ENCODE measurements at places on chromosomes 5 and 9. TPM values are rescaled to one million over a fixed set of nuclear protein-coding genes. Genes with fewer than 3 reads are reported as not detected.
A peak's percentile ranks its signal among the peaks of the same experiment; 100 is the strongest.

ENHO gene
- not detected for total RNA-seq

GRXCR2 gene
- total RNA-seq = not detected

IRGM gene
- total RNA-seq = not detected

LCN1 gene
- not detected for total RNA-seq

ZBED3 gene
- 7.7 TPM for total RNA-seq

NCBP1 gene
- 20.0 TPM for total RNA-seq

DNA sequence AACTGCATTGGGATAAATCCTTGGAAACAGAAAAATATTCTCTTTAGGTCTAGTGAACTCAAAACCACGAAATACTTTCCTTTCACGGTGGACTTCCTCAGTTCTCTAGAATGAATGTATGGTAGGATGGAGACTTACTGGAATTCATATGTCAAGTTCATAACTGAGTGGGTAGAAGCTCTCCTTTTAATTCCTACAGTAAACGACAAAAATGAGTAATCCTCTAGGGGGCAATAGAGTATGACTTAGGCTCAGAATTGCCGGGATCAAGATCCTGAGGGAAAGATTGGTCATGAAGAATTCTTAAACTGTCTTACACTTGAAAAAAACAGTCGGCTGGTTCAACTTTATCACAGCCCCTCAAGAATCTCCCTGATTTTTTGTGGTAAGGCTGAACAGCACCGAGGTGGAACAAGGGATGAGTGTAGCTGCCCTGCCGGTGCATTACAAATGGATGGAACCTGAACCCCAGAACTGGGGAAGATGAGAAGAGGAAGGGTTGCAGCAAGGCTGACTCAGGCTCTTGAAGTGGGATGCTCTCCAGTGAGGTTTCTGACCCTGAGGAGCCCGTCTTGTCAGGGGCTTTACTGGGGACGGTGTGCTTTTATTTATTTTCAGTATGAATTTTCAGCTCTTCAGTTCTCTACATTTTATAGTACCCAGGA, 14.0 kb upstream of the LOX start:
- no peak for DNase-seq

- peak; percentile 36 for DNase-seq
These were observed 6.6 kb downstream of the TJP2 start for GRCh38 chr9:69180670-69181069.

- DNase-seq = no peak
These were observed 194.5 kb downstream of the TRIO start for GRCh38 chr5:14337593-14337992.

GRCh38 chr9:3716415-3716814, 190.6 kb upstream of the RFX3 start:
- no peak for DNase-seq

DNA sequence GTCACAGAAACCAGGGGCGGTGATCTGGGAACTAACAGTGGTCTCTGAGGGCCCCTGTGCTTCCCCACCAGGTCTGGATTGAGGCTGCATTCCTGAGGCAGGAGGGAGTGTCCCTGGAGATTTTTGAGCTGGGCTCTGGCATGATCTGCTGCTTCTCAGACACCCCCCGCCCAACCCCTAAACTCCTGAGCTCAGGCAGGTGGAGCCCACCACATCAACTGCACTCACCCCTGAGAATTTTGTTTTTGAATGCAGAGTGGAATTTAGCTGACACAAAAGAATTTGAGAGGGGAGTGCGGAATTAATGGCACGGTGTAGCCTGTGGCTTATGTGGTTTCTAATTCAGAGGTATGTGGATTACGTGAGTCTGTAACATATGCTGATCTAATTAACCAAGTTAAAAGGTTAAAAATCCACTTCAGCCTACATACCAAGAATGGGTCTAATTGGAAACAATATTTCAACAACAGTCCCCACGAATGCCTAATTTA, 23.9 kb upstream of the CTSL start:
- no peak for DNase-seq

DNA sequence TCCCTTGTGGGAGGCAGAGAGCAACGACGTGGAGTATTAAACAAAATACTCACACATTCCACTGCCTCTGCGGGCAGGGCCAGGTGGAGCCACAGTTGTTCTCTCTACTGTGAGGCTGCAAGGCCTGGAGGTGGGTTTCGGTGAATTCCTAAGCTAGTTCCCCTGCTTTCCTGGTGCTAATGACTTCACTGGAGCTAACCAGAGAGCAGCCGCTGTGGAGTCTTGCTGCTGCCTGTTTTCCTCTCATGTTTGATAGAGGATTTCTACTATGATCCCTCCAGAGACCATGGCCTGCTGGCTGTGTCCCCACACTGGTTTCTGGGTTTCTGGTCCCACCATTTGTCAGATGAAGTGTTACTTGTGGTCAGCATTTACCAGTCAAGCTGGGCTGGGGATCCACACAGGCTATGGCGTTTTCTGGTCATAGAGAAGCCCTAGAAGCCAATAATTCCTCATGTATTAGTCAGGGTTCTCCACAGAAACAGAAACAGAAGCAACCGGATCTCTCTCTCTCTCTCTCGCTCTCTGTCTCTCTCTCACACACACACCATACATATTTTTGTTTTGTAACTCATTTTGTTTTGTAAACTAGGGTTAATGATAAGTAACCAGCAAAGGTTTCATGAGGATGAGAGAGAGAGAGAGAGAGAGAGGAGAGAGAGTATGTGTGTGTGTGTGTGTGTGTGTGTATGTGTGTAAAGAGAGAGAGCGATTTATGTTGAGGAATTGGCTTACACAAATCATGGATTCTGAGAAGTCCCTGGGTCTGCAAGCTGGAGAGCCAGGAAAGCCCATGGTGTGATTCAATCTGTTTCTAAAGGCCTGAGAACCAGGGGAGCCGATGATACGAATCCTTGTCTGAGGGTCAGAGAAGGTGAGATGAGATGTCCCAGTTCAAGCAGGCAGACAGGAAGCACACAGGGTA, 403.0 kb downstream of the GADD45G start:
- DNase-seq = no peak

GRCh38 chr9:16367605-16368231, 502.8 kb downstream of the BNC2 start:
- no peak for DNase-seq

- DNase-seq = no peak
These were observed 735 bp downstream of the IDNK start for GRCh38 chr9:83623679-83624076.

- DNase-seq = no peak
These were observed 147.9 kb downstream of the PLPPR1 start for GRCh38 chr9:101176384-101176783.

DNA sequence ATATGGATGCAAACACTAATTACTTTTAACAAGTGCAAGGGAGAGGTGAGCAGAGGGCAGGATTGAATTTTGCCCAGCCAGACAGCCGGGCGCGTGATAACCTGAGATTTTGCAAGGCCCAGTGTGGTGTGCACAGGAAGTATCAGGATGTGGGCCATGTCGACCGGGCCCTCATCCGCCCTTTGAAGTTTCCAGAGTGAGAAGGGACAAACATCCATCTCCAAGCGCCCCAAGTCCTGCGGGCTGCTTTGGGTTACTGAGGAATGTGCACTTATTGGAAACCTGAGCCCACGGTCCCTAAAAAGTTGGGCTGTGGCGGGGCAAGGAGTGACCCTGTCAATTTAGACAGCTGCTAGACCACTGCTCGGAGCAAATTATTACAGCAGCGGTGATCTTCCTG, 272.2 kb upstream of the IRX2 start:
- no peak for DNase-seq

DNA sequence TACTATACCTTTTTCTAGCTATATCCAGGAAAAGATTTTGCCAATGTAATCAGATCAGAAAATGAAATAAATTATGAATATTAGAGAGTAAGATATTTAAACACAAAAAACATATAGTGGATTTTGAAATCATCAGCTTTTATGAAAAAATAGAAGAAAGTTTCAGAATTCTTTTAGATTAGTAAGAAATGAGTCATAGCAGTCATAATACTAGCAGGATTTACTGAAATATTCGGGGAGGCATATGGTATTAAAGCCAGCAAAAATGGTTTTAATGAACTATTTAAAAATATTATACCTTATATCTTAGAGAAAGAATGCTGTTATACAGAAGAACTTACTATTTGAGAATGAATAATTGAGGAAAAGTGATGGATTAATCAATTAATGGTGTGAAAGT, 303.6 kb upstream of the NUDT12 start:
- no peak for DNase-seq

All from omental fat pad (tissue), 4 donors.